Cortex of kidney (tissue), 1 donor: ENCODE measurements at places on chromosomes 2 and 18.

- no peak for DNase-seq
These were observed 24.7 kb downstream of the TLK1 start for GRCh38 chr2:171136024-171136423.

DNA sequence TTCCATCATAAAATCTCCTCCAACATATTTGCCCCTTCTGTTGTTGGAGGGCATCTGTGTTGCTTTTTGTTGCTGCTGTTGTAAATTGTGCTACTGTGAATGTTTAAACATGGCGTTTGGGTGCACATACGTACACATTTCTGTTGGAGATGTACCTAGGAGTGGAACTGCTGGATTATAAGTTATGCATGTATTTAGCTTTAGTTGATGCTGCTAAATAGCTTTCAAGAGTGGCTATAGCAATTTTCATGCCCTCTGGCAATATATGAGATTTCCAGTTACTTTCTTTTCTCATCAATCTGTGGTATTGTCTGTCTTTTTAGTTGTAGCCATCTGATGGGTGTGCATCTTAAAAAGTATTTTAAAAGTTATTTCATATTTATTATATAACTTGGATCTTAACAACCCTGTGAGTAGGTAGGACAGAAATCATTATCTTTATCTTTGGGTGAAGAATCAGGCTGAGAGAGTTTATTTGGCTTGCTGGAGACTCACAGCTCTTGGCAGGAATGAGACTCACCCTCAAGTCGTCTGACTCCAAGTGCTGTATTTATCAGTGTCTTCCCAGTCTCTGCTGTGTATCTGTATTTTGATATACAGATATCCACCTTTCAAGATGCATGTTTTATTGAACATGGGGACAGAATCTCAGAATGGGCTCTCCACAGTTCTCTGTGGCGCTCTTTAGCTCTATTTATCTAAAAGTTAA, 16.9 kb downstream of the ZNF236 start:
- DNase-seq: no peak

- DNase-seq: no peak
These were observed 427.9 kb downstream of the GALR1 start for GRCh38 chr18:77677536-77677935.

DNA sequence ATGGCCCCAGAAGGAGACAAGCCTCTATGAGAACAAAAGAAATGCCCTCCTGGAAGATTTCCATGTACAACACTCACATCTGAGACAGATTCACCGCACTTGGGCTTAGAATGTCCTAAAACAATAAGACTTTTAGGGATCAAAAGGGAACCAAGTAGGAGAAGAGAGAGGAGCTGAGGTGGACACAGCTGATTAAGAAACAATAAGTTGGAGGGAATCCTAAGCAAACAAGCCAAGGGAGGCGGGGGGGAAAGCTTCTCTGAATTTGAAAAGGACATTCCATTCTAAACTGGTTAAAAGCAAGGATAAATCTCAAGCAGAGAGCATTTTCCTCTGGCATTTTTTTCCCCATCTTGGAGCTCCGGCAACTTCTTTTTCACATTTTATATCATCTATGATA, 9.9 kb downstream of the ACVR1 start:
- DNase-seq: no peak

DNA sequence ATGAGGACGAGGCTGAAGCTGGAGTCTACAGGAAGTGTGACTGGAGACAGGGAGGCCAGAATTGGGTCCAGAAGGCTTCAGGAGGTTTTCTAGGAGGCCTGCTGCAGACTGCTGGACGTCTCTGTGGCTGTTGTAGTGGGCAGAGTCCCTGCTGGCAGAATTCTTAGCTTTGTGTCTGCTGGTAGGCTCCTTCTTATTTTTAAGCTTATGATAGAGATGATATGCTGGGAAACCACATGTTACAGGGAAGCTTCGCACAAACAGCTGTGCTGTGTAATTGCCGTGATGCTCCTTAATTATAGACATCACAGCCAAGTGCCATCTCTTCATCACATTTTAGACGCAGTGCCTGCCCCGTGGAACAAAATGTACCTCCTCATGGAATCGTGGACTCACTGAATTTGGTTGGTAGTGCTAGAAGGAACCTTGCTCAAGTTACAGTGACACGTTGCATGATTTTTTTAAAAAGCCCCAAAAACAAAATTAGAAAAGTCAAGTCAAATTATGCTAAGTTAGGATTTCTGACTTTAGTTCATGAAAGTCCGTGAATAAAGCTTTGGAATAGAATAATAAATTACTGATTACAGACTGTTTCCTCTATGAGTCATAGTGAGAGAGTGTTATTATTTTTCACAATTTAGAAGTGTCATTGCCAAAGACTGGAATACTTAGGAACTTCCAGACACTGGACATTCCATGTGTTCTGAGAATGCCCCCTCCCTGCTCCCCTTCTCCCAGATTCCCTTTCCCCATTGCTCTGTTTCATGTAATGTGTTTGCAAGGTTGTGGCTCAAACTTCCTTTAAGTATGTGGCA, 144.1 kb downstream of the FHOD3 start:
- no peak for DNase-seq

DNA sequence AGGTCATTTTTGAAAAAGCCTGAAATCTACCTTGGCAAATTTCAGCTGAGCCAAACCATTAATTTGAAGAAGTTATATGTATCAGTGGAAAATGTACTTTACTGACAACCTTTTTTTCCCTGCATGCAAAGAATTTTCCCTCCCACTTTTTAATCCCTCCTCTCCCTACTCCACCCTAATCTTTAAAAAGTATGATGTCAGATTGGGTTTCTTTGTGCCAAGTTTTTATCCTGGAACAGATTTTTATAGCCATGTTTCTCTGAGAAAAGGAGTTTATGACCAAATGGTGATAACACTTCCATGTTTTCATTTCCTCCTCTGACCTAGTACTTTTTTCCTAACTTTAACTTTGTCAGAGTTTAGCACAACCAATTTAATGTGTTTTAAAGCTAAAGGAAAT, 250.3 kb upstream of the FOSL2 start:
- DNase-seq: no peak

GRCh38 chr2:172275239-172275638, 152.1 kb upstream of the ITGA6 start:
- DNase-seq: no peak

DNA sequence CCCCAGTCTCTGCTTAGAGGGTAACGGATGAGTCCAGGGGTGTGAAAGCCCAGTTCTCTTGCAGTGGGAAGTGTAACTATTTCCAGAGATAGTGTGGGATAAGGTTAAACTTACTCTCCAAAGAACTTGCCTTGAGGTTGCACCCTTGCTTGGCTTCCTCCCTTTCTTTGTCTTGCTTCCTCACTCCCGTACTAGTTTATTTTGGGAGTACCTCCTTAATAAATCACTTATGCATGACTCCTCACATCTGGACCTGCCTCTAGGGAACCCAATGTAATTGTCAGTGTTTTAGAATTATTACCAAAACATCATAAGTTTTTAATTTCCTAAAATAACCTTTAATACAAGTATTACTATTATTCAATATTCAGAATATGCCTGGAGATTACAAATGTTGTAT, 35.2 kb downstream of the CPO start:
- DNase-seq: no peak
